ENCODE measurements at places on chromosomes 2 and 18. TPM values are rescaled to one million over a fixed set of nuclear protein-coding genes. Genes with fewer than 3 reads are reported as not detected.

DNA sequence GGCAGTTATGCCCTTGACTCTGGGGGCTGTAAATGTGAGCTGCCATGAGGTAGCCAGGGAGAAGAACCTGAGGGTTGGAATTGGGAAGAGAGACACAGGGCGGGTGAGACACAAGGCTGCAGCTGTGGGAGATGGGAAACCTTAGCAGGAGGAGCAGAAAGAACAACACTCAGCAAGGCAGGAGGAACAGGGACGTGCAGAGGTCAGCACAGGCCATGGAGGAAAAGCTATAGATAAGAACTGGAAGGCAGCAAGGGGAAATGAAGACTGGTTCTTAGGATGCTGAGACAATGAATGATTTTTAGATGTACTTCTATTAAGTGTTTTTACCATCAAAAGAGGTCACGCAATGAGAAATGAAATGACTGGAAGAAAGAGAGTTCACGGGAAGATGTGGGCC lies 80.2 kb downstream of the USP40 start:
- no peaks in the 10 kb centered on the region for H3K27me3 ChIP-seq
- no peaks in the 10 kb centered on the region for H3K4me1 ChIP-seq
- peaks cover 44% of the 10 kb centered on the region for H3K36me3 ChIP-seq
- no peak for DNase-seq

DNA sequence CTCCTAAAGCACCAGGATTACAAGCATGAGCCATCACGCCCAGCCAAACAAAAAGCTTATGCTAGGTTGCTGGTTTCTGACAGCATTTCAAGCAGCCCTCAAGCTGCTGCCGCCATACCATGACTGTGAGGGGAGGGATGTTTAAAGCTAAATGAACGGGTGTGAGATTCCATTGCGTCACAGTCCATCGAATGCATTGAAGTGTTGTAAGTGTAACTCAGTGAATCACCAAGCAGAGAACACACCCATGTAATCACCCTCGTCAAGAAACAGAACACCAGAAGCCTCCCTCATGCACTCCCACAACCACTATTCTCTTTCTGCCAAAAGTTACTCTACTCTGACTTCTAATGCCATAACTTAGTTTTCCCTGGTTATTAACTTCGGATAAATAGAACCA lies 32.8 kb upstream of the MC5R start:
- H3K4me1 ChIP-seq = no peaks in the 10 kb centered on the region
- H3K36me3 ChIP-seq = no peaks in the 10 kb centered on the region
- no peak for DNase-seq
- H3K27ac ChIP-seq = no peak overlapping the region
- H3K4me3 ChIP-seq = no peak overlapping the region
- no peaks in the 10 kb centered on the region for H3K27me3 ChIP-seq

GRCh38 chr18:49581371-49581770 lies 19.5 kb downstream of the LIPG start:
- no peak overlapping the region for H3K4me3 ChIP-seq
- H3K27ac ChIP-seq = no peak overlapping the region
- H3K27me3 ChIP-seq = peaks cover 2% of the 10 kb centered on the region
- H3K4me1 ChIP-seq = no peaks in the 10 kb centered on the region
- DNase-seq = no peak

DNA sequence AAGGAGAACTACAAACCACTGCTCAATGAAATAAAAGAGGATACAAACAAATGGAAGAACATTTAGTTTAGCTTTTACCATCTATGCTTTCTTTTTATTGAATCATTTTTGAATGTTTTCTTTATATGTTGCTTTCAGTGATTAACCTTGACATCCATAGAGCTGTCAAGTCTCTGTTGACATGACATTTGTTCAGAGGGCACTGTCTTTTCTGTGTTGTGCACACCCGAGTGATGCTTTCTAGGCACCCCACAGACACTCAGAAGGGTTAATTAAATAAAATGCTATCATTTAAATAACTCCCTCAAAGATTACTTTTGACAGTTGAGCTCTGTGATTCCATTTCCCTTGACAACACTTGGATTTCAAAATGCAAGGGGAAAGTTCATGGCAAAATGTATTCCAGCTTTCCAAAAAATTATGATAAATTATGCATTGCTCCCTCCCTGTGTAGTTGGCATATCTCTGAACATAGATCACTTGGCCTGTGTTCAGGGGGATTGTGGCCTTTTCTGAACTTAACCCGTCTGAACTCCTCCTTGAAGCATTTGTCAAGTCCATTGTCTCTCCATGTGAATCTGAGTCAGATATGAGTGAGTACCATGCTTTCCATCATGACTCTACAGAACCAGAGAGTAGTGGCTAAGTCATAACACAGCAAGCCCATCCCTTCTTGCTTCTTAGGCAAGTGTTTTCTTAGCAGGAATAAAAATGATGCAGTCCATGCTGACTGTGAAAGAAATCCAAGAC lies 372.6 kb downstream of the RPRM start:
- no peak overlapping the region for H3K27ac ChIP-seq
- H3K36me3 ChIP-seq = no peaks in the 10 kb centered on the region
- DNase-seq = no peak

FBXO41 gene
- 23.7 TPM for total RNA-seq

GRCh38 chr2:181955010-181955409 lies 30.6 kb upstream of the PPP1R1C start:
- H3K27me3 ChIP-seq = no peaks in the 10 kb centered on the region
- DNase-seq = no peak
- H3K4me1 ChIP-seq = peaks cover 14% of the 10 kb centered on the region
- H3K36me3 ChIP-seq = no peaks in the 10 kb centered on the region

CAMKMT gene
- total RNA-seq = 18.9 TPM

DNA sequence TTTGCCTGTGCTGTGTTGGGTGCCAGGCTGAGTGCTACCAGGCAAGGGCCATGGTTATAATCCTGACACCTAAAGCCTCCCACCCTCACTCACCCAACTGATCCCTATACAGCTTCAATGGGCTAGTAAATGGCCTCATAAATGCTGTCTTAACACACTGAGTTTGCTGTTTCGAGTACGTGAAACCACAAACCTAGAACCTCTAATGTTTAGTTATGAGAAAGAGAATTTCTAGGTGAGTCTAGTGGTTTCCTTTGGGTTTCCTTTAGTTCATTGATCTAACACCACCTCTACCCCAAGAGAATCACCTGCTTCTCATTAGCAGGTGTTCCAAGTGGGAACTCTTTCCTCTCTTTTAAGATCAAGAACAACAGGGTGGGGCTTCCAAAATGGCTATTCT lies 172.0 kb downstream of the MC4R start:
- no peaks in the 10 kb centered on the region for H3K36me3 ChIP-seq
- no peak overlapping the region for H3K27ac ChIP-seq
- H3K4me1 ChIP-seq = no peaks in the 10 kb centered on the region
- no peak overlapping the region for H3K4me3 ChIP-seq
- no peaks in the 10 kb centered on the region for H3K27me3 ChIP-seq
- DNase-seq = no peak
